ENCODE measurements at places on chromosomes 11 and 22. TPM values are rescaled to one million over a fixed set of nuclear protein-coding genes. Genes with fewer than 3 reads are reported as not detected.

Gene LMO1
- not detected for total RNA-seq

Gene ACTN3
- total RNA-seq: not detected

Gene CRYAB
- 0.85 TPM for total RNA-seq

Gene RAB3IL1
- 0.31 TPM for total RNA-seq

Gene GAB2
- 0.53 TPM for total RNA-seq

Gene FGF3
- not detected for total RNA-seq

Gene PRG3
- total RNA-seq: not detected

Gene RASGRP2
- total RNA-seq: 0.14 TPM

Gene YAP1
- total RNA-seq: 130 TPM

Gene MOV10L1
- 0.18 TPM for total RNA-seq

Gene RHOD
- total RNA-seq: 146 TPM

Gene COA4
- total RNA-seq: 75.8 TPM

Gene OR9Q1
- not detected for total RNA-seq

Gene FOLR1
- not detected for total RNA-seq

Gene BATF2
- total RNA-seq: 0.28 TPM

Gene FAM83F
- total RNA-seq: 25.9 TPM

Gene VPS26B
- 40.3 TPM for total RNA-seq

Gene RFPL3
- total RNA-seq: not detected

Gene UVRAG
- 15.2 TPM for total RNA-seq

Gene ELF5
- total RNA-seq: not detected

Gene ZNRF3
- total RNA-seq: 5.9 TPM

Gene IGSF22
- total RNA-seq: 0.46 TPM

Gene C11orf16
- not detected for total RNA-seq

Gene LRRC56
- total RNA-seq: 0.48 TPM

Gene SLC15A3
- 2.6 TPM for total RNA-seq

Gene OR1S1
- not detected for total RNA-seq

Gene SYTL2
- 1.3 TPM for total RNA-seq

Gene MRGPRX3
- 0.65 TPM for total RNA-seq

Gene SNX19
- 35.1 TPM for total RNA-seq

Gene IGHMBP2
- total RNA-seq: 13.0 TPM

Gene CASP5
- not detected for total RNA-seq

Gene INSC
- 0.07 TPM for total RNA-seq

Gene TSSK2
- total RNA-seq: not detected

Gene OR8D2
- not detected for total RNA-seq

Gene P2RY6
- total RNA-seq: not detected

Gene CABP2
- total RNA-seq: not detected

Gene CNTN5
- not detected for total RNA-seq

Gene CATSPERZ
- total RNA-seq: 0.44 TPM

Gene POU2AF1
- total RNA-seq: not detected

Gene C22orf31
- not detected for total RNA-seq

Gene MPZL3
- 9.8 TPM for total RNA-seq

Gene MYEOV
- 3.0 TPM for total RNA-seq

Gene CHRDL2
- not detected for total RNA-seq

Gene UBQLN3
- not detected for total RNA-seq

Gene CCDC87
- total RNA-seq: 0.32 TPM

Gene ENTHD1
- total RNA-seq: not detected

Gene MN1
- 10.7 TPM for total RNA-seq

Gene DDI1
- not detected for total RNA-seq

Gene SCGB1C1
- not detected for total RNA-seq

Gene H19
- total RNA-seq: 33.1 TPM

Gene VSIG10L2
- total RNA-seq: not detected

Gene GGTLC2
- not detected for total RNA-seq

Gene MPPED2
- total RNA-seq: not detected

Gene HEPHL1
- 114 TPM for total RNA-seq

Gene MYBPC3
- not detected for total RNA-seq
